ENCODE measurements at places on chromosomes 4 and X.

DNA sequence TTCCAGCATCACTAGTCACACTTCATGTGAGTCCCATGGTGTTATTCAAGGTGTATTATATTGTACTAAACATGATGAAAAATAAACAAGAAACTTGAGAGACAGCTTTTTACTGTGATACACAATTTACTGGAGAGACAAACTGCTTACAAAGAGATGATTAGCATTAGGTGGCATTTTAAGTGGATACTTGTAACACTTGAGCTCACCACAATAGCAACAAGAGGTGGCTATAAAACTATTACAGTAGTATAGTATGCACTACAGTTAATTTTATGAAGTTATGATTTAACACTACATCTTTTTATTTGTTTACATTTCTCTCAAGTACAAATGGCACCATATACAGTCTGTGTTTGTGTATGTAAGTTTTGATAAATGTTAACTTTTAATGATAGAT is 246.6 kb downstream of the PARM1 start:
- DNase-seq = no peak

DNA sequence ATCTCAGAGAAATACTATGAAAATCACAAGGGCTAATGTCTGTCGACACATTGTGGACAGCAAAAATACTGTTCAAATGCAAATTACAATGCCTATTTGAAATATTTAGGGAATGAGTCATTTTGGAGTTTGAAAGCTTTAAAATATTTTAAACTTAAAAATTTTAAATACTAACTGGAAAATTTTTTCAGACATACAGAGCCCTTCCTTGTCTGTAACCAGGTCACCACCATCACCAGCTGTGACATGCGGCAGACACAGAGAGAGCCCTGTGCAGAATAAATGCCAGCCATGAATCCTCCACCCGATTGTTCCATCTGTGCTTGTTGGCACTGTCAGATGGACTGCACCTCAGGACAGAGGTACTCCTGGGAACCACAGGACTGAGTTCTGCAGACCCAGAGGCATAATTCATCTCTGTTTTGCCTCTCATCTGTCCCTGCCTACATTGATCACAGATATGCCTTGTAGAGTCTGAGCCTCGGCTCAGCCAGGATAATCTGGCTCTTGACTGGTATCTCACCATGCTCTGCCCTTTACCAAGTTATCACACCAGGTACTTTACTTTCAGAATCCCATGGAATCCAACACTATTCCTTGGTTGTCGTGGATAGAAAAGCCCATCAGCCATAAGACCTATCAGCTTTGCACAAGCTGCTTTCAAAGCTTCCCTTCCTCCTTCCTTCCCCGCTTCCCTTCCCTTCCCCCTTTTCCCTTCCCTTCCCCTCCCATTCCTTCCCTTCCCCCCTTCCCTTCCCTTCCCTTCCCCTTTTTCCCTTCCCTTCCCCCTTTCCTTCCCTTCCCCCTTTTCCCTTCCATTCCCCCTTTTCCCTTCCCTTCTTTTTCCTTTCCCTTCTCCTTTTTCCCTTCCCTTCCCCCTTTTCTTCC is 67.2 kb downstream of the TBC1D9 start:
- DNase-seq = no peak

DNA sequence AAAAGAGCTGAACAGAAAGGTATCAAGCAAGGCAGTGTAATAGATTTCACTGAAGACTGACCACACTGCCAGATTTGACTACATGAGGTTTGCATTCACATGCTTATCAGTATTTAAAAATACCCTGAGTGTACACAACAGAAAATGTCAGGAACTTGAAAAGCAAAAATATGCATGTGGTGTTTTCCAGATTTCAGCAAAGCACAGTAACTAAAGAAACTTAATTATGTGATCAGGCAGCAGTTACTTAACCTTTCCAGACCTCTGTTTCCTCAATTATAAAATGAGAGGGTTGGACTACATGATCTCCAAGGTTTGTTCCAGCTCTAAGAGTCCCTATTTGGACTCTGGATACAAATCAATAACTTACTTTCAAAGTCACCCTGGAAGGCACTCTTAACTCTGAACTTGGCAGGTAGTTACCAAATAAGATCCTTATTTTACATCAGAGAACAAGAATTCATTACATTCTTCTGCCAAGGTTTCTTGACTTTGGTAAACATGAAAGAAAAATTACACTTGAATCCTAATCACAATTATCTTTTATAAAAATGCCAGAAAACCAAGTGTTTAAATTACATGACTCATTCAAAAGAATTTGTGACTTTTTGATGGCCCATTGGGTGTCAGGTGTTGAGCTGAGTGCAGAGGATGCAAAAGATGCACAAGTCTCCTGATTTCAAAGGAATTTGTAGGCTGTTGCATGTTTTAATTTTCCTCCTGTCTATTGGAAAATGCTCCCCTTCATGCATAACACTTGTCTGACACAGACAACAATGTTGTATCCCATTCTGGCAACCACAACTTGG is 241.6 kb downstream of the MGST2 start:
- DNase-seq = no peak

GRCh38 chrX:2516623-2517022 is 15.8 kb upstream of the DHRSX start:
- DNase-seq = no peak

GRCh38 chr4:101140228-101140627 is 207.1 kb downstream of the PPP3CA start:
- DNase-seq = no peak

- no peak for DNase-seq
Observed at GRCh38 chr4:152684007-152684406, 4.2 kb upstream of the TMEM154 start.

GRCh38 chr4:148643851-148644250 is 201.6 kb upstream of the NR3C2 start:
- DNase-seq = no peak

DNA sequence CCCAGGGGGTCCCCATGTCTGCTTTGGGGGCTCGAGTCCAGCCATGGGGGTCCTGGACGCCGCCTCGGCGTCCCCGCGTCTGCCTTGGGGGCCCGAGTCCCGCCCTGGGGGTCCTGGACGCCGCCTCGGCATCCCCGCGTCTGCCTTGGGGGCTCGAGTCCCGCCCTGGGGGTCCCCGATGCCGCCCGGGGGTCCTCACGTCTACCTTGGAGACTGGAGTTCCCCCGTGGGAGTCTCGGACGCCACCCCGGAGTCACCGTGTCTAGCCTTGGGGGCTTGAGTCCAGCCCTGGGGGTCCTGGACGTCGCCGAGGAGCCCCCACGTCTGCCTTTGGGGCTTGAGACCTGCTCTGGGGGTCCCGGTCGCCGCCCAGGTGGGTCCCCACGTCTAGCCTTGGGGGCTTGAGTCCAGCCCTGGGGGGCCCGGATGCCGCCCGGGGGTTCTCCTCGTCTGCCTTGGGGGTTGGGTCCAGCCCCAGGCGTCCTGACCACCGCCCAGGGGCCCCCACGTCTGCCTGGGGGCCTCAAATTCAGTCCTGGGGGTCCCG is 1.1 kb upstream of the GTPBP6 start:
- peak; percentile 43 for DNase-seq

GRCh38 chr4:41887821-41888686 is 47.2 kb upstream of the TMEM33 start:
- no peak for DNase-seq

- DNase-seq = no peak
Observed at GRCh38 chrX:150238632-150239382, 124.3 kb upstream of the MAMLD1 start.

- DNase-seq = no peak
Observed at GRCh38 chr4:186260504-186261448, 5.2 kb upstream of the F11 start.

DNA sequence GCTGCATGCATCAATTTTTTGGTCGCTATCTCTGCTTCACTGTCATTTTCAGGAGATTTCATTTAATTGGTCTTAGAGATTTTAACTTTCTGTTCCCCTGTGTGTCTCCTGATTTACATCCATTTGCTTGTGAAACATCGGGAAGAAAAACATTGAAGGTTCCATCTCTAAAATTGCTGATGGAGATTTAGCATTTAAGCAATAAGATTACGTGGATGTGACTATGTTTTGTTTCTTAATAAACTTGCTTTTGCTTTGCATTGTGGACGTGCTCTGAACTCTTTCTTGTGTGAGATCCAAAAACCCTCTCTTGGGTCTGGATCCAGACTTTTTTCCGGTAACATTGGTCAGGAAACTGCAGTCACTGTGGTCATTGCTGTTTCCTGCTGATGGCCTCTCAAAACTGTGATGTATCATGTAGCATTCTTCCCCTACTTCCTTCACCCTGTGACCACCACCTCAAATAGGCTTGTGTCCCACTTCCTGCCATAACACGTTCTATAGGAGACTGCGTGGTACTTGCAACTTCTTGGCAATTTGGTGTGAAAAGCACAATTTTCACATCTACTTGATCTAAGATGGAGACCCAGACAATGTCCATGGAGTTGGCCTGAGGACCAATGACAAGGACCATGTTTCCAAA is 4.9 kb downstream of the CXCL2 start:
- DNase-seq = no peak

DNA sequence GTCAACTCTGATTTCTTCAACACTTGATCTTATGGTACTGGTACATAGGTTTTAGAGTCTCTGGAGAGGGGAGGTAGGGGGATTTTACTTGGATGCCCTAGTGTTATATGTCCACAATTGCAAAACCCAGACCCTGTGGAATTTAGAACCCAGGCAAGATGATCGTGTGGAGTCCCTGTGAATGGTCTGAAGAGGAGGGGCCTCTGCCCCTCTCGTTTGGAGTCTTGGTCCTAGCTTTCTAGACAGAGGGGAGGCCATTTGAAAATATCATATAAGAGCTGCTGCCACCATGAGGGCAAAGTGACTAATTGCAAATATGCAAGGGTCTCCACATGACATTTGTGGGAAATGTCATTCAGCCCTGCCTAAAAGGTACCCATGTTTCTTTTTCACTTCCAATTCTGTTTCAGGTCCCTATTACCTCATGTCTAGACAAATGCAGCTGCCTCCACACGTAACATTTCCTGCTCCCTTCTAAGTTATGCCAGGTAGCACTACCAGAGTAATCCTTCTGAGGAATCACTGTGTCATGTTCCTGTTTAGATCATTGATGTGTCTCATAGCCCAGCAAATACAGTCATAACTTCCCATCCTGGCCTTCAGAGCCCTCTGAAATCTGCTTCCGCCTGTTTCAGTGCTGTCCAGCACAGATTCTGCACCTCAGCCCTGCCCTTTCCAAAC is 126.8 kb downstream of the KLHL8 start:
- DNase-seq = peak; percentile 27

- no peak for DNase-seq
Observed at GRCh38 chr4:98603683-98604521, 54.5 kb downstream of the TSPAN5 start.

GRCh38 chrX:13263560-13264251 is 56.1 kb downstream of the ATXN3L start:
- DNase-seq = no peak
